ENCODE measurements at places on chromosomes 4 and X.

- no peak for DNase-seq
Measured at GRCh38 chr4:120918788-120919187, 3.7 kb downstream of the PRDM5 start.

GRCh38 chr4:77601614-77602187, 3.9 kb upstream of the CXCL13 start:
- no peak for DNase-seq

DNA sequence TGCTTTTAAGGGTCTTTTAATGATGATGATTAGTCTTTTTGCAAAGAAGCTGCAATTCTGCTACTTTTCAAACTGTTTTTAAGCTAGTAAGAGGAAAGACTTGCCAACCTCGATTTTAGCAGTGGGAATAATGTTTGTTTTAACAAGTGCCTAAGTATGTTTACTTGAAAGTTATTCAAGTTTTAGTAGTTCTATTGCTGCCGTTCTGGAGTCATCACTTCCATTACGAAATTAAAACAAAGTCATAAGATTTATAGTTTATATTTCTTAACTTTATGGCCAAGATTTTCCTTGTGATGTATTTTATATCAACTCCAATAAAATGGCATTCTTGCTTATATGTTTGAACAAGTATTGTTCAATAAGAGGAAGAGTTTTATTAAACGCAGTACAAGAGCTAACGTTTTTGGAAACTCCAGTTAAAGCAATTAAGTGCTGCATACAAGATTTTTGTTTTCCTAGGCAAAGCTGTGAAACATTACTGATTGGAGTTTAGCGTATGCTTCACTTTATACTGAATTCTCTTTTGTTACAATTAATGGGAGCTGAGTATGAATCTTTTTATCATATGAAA, 211.3 kb downstream of the TENM3 start:
- DNase-seq: no peak

- DNase-seq: no peak
Measured at GRCh38 chr4:19425146-19425545, 826.6 kb upstream of the SLIT2 start.

DNA sequence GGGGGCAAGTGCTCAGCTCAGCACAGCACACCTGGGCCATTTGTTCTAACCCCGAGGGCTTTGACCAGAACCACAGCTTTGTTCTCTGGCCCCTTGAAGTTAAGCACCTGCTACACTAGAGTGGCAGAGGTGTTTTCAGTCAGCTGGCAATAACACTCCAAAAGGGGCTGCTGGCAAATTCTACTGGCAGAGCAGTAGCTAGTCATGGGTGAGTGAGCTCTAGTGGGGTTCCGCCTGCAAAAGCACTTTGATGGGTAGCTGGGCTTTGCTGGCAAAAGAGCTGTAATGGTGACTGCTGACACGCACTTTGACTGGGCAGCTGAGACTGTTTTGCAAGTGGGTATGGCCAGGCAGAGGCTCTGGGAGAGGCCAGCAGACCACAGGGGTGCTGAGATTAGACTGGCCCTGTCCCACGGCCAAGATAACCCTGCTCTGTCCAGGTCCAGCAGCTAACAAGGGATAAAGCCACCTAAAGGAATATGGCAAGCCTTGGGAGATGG, 65.2 kb upstream of the TENT5D start:
- DNase-seq: no peak

DNA sequence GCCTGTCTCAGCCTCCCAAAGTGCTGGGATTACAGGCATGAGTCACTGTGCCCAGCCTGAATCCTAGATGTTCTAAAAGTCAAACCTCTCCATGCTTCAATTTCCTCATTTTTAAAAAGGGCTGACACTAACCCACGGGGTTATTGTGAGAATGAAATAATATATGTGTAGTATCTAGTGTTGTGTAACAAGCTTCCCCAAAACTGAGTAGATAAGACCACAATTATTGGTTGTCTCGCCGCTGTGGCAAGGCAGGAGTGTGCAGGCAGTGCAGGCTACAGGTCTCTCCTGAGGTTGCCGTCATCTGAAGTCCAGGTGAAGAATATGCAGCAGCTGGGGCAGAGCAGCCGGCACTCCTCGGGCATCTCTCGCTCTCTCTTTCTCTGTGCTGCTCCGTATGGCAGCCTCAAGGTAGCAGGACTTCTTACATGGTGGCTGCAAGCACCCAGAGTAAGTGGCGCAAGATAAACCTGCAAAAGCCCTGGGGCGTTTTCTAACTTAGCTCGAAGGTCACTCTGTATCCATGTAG, 30.9 kb downstream of the RAB33B start:
- no peak for DNase-seq

DNA sequence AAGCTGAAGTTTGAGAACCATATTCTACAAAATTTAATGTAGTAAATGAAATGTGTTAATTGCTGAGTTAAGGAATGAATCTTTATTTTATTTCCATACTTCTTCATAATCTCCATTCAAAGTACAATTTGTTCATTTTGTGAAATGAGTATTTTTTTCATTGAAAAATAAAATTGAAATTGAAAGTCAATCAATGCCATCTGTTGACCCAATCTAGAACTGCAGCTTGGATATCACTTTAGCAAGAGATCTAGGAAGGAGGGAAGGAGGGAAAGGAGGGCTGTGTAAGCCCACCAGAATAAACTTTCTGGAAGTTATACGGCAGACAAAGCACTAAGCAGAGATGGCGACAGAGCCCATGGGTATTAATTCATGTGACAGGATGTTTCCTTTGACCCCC, 128.4 kb downstream of the ZMAT1 start:
- DNase-seq: no peak

GRCh38 chr4:40221744-40222143, 24.9 kb downstream of the RHOH start:
- DNase-seq: no peak

DNA sequence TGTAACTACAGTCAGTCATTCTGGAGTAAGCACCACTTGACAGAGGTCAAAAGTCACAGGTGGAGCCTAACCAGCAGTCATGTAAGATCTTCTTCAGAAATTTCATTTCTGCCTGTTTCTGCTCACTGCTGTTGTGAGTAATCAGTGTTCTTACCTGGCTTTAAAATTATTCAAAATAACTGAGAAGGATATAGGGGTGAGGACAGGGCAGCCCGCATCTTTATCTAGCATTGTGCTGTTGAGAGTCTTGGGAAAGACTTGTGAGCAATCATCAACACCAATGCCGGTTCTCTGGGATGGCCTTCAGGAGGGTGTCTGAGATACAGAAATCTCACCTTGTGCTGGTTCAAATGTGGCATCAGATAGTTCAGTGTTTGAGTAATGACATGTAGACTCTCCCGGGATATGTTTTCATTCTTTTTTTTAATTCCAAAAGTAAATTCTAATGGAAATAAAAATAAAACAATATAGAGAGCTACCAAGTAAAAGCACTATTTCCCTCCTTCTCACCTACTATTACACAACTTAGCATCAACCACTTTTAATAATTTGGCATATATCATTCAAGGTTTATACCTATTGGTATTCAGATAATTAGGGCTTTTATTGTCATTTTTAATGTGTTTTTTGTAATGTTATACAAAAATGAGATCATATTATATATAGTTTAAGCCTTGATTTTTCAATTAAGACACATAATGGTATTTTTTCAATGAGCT, 37.1 kb downstream of the AREG start:
- no peak for DNase-seq

GRCh38 chrX:122475306-122475705, 708.8 kb upstream of the GRIA3 start:
- no peak for DNase-seq

DNA sequence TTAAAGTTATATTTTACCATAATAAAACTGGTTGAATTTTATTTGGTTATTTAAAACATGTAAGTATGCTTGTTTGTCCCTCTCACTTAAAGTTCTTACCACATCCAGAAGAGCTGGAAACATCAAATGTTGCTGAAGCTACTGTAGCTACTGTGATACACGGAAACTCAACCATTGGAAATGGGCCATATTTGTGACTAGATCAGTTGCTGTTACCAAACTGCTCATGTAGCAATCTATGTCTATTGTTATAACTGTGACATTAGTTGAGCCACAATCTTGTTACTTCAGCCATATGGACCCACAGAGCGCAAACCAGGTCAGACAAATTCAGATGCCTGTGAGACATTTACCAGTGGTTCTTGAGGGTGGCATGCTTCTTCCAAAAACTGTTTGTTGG, 41.6 kb downstream of the NDNF start:
- no peak for DNase-seq

- no peak for DNase-seq
Measured at GRCh38 chr4:19093951-19094350, 1072.4 kb upstream of the LCORL start.

DNA sequence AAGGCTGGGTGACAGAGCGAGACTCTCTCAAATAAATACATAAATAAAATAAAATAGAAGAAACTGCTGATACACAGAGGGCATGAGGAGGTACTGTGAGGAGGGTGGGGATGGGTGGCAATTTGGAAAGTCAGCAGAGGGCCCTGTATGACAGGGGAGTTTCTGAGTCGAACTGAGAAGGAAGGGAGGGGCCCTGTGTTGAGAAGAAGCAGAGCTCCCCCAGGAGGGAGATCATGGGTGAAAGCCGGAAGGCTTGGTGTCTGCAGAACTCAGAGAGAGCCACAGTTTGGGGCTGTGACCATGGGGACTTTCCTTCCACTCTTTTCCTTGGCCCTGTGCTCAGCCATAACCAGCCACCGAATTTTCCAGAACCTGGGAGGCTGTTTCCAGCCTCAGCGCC, 24.8 kb upstream of the AFAP1 start:
- no peak for DNase-seq

- no peak for DNase-seq
Measured at GRCh38 chr4:99447079-99447478, 11.9 kb upstream of the ADH7 start.
